ENCODE measurements at places on chromosomes 5 and 9. TPM values are rescaled to one million over a fixed set of nuclear protein-coding genes. Genes with fewer than 3 reads are reported as not detected.

The MCCC2 gene
- total RNA-seq: 25.4 TPM

The IL7R gene
- total RNA-seq: 0.44 TPM

- no peak overlapping the region for H3K4me3 ChIP-seq
- H3K27me3 ChIP-seq: peaks cover 8% of the 10 kb centered on the region
- H3K27ac ChIP-seq: peak overlapping the region; percentile 36
- no peaks in the 10 kb centered on the region for H3K36me3 ChIP-seq
Observed at GRCh38 chr5:173707392-173707791, 90.9 kb upstream of the BOD1 start.

- H3K4me3 ChIP-seq: no peak overlapping the region
- H3K4me1 ChIP-seq: peaks cover 10% of the 10 kb centered on the region
- H3K36me3 ChIP-seq: peaks cover 16% of the 10 kb centered on the region
- no peak for DNase-seq
- H3K27ac ChIP-seq: peak overlapping the region; percentile 54
Observed at GRCh38 chr9:114250235-114250568, 72.7 kb upstream of the ORM1 start.

The AMACR gene
- total RNA-seq: 13.0 TPM

DNA sequence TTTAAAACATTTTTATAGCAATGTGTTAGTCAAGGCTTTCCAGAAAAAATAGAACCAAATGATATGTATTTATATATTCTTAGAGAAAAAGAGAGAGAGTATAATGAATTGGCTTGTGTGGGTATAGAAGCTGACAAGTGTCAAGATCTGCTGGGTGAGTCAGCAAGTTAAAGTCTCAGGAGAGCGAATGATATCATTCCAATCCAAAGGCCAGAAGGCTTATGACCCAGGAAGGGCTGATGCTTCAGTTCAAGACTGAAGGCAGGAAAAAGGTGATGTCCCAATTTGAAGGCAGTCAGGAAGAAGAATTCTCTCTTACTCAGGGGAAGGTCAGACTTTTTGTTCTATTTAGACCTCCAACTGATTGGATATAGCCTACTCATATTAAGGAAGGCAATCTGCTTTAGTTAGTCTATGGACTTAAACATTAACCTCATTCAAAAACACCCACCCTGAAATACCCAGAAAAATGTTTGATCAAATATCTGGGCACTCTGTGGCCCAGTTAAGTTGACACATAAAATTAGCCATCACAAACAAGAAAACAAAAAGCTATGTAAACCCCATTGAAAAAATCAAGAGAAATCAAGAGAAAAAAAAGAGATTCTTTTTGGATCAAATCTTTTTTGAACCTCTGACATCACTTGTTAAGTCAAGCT, 189.6 kb downstream of the PIK3R1 start:
- H3K27ac ChIP-seq: no peak overlapping the region
- no peak for DNase-seq
- H3K27me3 ChIP-seq: no peaks in the 10 kb centered on the region
- no peaks in the 10 kb centered on the region for H3K36me3 ChIP-seq
- peaks cover 31% of the 10 kb centered on the region for H3K4me1 ChIP-seq

- no peaks in the 10 kb centered on the region for H3K27me3 ChIP-seq
- peaks cover 66% of the 10 kb centered on the region for H3K4me1 ChIP-seq
- DNase-seq: no peak
- peaks cover 11% of the 10 kb centered on the region for H3K36me3 ChIP-seq
Observed at GRCh38 chr5:158967541-158967940, 132.2 kb downstream of the EBF1 start.

DNA sequence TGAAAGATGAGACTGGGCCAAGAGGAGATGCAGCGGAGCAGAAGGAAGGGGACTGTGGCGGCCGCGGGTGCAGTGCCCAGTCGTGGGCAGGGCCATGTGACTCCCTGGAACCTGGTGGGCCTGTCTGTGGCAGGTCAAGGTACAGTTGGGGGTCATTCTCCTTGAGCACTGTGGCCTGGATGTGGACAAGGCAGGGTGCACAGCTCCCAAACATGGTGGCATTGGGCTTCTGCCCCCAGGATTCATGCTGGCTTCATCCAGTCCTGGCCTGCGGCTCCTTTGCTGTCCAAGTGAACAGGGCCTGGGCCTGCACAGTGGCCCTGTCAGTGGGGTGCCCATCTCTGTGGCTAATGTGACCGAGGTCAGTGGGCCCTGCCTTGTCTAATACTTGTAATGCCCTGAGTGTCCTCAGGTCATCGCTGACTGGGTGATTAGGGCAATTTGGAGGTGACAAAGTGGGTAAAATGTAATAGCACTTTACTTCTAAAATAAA, 39.9 kb downstream of the CEP72 start:
- no peaks in the 10 kb centered on the region for H3K4me1 ChIP-seq
- no peak for DNase-seq
- peaks cover 2% of the 10 kb centered on the region for H3K36me3 ChIP-seq
- no peaks in the 10 kb centered on the region for H3K27me3 ChIP-seq

The S100Z gene
- total RNA-seq: not detected

All from osteocyte (in vitro differentiated cells).